ENCODE measurements at places on chromosomes 7 and 10.

DNA sequence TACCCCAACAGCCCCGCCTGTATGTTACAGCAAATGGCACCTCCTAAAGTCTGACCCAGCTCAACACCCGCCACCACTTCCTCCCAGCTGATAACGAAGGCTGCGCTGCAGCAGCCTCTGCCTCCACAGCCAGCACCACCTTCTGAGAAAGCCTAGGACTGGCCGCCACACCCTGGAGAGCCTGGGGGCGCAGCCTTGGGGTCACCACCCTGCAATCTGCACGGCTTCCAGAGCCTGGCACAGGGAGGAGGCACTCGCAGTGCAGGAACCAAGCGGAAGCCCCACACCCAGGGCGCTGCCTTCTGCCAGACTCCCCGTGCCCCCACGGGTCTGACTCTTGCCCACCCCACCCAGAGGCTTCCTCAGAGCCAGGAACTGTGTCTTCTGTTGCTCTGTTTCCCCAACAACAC lies 112.5 kb downstream of the MAD1L1 start:
- DNase-seq: peak; percentile 64

- no peak for DNase-seq
Measured at GRCh38 chr7:39750253-39751077, 127.1 kb downstream of the RALA start.

DNA sequence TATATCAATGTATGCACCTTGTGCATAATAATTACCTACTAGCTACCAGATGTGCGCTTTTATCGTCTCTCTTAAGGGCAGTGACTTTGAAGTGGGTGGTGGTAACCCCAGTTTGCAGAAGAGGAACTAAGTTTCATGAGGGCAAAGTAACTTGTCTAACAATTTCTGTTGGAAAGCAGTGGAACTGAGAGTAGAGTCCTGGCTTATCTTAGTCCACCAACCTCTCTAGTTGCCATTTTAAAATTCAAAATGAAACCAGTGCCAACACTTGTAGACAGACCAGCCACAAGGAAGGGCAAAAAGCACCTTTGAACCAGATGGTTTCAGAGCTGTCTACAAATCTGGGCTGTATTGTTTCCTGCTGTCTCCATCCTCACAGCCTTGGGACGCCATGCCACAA lies 32.0 kb upstream of the RBM20 start:
- no peak for DNase-seq

GRCh38 chr10:71084061-71084817 lies 128.1 kb upstream of the UNC5B start:
- no peak for DNase-seq

GRCh38 chr7:157044147-157044687 lies 33.8 kb upstream of the MNX1 start:
- DNase-seq: no peak

DNA sequence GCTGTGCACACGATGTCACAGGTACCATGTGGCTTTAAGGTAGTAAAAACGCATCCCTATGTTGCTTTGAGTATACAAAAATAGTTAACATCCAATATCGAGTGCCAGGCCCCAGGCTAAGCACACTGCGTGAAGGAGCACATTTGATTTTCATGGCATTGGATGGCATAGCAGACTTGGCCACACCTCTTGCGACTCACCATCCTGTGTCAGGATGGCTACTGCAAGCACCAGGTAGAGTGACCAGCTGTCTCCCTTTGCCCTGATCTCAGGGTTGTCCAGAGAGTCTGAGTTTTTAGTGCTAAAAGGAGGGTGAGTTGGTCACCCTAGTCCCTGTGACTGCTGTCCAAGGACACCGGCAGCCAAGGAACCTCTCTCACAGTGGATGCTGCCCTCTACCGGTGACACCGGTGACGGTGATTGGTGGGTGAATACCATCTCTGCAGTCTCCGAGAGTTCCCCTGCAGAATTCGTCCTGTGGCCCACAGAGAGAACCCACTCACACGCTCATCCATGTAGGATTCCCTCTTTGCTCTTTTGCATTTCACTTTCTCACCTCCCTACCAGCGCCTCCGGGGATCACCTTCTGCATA lies 76.1 kb downstream of the BICC1 start:
- DNase-seq: no peak

DNA sequence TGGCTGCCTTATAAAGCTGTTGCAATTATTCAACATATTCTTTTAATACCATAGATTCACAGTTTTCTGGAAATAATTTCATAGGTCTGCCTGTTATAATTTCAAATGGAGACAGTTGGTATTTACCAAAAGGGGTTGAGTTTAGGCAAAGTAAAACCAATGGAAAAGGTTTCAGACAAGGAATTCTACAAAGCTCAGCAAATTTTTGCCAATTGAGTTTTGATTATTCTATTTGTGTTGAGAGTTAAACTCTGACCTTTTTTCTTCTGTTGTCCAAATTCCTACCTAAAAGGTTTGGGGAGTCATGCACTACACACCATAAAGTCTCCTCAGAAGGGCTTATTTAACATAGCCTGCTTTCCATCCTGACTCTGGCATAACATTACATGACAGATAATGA lies 38.5 kb upstream of the ABCA13 start:
- no peak for DNase-seq

DNA sequence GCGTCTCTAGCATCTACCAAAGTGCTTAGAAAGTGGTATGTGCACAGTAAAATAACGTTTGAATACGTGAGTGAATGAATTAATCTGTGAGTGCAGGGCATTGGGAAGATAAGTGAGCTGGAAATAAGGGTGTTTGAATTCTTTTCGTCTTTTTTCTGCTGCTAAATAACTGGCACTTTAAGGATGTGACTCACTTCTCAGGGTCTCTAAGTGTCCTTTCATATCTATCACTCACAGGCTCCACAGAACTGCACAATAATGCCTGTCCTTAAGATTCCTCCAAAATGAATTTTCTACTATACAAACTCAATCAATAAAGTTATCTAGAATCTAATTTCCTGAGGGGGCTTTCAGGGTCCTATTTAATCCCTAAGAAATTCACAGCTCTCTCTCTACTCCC lies 3.2 kb upstream of the DGKB start:
- DNase-seq: no peak

- no peak for DNase-seq
Measured at GRCh38 chr7:150344299-150344698, 2.9 kb upstream of the RARRES2 start.

DNA sequence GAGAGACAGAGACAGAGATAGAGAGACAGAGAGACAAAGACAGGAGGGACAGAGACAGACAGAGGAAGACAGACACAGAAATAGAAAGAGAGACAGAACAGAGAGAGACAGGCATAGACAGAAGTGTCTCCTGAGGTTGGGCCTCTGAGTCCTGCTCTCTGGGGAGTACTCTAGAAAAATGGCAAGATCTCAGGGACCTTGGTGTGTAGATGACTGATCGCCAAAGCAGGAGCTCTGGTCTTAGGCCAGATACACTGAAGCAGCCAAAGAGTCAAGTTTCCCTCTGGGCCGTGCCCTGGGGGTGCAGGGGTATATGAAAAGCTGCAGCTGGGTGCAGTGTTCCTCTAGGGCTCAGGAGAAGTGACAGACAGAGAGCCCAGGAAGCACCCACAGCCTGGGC lies 176.6 kb upstream of the TNS3 start:
- no peak for DNase-seq

DNA sequence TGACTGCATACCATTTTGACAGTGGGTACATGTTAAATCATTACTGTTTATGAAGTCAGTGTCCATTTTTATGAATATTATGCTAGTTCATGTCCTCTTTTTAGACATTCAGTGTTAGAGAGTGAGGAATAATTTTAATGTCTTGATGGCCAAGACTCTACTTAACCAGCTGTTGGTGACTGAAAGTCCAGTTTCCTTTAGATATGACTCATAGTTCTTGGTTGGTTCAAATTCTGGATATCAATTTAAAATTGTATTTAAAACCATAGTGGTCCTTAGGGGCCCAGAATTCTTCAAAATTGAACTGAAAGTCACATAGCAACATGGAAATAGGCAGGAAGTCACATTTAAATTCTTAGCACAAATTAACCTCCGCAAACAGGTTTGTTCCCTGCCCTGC lies 196.5 kb upstream of the PRPS1L1 start:
- no peak for DNase-seq

GRCh38 chr7:105707381-105707780 lies 126.1 kb upstream of the EFCAB10 start:
- no peak for DNase-seq

DNA sequence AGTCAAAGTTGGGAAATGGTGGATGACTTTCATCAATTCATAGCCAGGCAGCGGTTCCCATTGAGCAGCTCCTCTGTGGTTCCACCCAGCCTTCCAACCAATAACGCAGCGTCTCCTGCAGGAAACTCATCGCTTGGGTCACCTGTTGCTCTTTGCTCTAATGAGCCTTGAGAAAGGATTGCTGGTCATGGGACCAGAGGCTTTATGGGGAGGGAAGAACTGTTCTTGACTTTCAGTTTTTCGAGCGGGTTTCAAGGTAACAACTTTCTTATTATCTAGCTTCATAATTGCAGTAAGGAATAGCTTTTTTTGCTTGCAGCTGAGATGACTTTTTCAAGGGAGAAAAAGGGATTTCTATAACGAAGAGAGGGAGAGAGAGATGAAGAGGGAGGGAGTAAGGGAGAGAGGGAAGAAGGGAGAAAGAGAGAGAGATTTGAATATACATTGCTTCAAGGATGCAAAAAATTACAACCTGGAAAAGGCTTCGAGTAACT lies 405 bp upstream of the ENTPD1 start:
- DNase-seq: no peak

GRCh38 chr7:116236020-116236630 lies 25.8 kb downstream of the TES start:
- DNase-seq: peak; percentile 72

DNA sequence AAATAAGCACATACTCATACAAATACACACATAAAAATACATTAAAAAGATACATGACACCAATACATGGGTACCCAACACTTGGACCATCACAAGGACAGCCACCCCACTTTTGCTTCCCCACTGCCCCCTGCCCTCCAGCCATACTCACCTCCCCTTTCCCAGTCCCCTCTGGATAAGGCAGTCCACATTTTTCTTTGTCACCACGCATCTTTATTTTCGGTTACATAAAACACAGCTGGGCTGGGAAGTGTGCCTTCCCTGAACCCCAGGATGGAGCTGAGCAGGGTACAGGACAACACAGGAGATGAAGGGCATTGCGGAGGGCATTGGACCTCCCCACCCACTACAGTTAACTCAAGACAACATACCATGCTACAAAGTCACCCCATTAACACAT lies 1.1 kb upstream of the HOXA3 start:
- DNase-seq: no peak

- no peak for DNase-seq
Measured at GRCh38 chr10:86756511-86757112, at the start of gene BMPR1A. Gene BMPR1A (plus strand): TSS chr10:86756619. CDS start chr10:86876019, 119,400 bp downstream.

DNA sequence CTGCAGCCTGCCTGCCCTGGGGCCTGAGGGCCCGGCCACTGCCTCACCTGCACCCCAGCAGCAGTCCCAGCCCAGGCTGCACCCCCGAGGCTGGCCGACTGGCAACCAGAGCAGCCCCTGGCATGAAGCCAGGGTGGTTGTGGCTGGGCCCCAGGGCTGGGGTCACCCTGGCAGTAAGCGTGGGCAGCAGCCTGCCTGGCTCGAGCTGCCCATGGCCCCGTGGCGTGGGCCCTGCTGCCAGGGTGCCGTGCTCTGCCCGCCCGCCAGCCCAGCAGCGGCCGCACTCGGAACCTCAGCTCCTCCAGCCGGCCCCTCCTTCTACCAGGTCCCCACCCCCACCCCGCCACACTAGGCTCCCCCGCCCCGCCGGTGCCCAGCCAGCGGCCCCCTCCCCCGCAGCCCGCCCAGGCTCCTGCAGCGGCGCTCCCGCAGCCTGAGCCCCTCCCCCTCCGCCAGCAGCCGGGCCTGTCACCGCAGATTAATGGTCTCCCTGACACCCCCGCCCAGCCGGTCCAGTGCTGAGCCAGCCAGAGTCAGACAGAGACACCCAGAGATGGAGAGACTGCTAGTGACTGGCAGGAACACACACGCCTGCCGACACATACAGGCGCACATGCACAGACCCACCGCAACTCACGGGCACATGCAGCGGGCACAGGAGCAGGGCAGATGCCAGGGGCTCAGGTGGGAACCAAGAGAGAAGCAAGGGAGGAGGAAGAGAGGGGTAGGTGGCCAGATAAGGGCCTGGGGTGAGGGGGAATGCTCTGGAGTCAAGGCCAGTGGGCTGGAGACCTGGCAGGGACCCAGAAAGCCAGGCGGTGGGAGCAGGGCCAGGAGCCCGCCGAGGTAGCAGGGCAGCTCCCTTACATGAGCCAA lies 22.4 kb downstream of the KCNH2 start:
- DNase-seq: no peak

DNA sequence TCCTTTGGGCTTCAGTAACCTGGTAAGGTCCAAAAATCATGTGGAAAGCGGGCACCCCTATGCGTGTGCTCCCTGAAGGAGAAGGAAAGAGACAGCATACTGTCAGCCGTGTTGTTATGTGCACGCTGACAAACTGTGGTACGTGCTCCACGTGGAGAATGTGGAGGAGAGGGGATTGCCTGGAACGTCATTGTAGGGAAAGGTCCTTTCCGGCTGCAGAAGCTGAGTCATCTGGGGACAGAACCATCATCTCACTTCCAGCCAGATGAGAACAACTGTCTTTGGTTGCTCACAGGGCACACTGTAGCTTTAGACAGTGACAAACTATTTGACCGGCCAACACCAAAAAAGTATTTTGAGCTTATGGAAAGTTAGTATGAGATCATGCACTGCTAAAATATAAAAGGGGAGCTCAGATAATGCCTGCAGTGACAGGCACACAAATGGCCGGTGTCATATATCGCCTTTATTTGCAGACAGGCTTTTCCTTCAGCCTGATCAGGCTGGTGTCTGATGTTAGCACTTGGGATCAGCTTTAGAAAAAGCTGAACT lies 38.8 kb upstream of the GRB10 start:
- DNase-seq: no peak

- no peak for DNase-seq
Measured at GRCh38 chr10:7320072-7320471, 90.8 kb downstream of the SFMBT2 start.

- no peak for DNase-seq
Measured at GRCh38 chr10:97157578-97158095, 28.1 kb downstream of the SLIT1 start.

- no peak for DNase-seq
Measured at GRCh38 chr7:73740771-73741170, 2.2 kb upstream of the ABHD11 start.

GRCh38 chr10:14358886-14359573 lies 28.3 kb upstream of the FRMD4A start:
- DNase-seq: no peak

DNA sequence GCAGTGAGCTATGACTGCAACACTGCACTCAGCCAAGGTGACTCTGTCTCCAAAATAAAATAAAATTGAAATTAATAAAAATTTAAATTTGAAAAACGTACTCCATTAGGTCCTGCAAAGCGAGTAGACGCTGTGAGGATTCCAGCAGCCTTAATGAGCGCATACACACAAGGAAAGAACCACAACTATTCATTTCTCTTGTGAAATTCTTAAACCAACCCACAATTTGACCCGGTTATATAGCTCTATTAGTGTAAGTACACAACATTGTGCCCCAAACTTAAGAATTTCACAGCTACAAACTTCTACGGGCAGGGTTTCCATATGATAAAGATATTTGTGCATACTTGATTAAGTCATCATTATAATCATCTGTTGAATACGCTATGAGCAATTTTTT lies 84.4 kb downstream of the PARD3 start:
- DNase-seq: no peak
